Heart left ventricle (tissue), 16 donors: ENCODE measurements at places on chromosomes 5 and 9. TPM values are rescaled to one million over a fixed set of nuclear protein-coding genes. Genes with fewer than 3 reads are reported as not detected.

DNA sequence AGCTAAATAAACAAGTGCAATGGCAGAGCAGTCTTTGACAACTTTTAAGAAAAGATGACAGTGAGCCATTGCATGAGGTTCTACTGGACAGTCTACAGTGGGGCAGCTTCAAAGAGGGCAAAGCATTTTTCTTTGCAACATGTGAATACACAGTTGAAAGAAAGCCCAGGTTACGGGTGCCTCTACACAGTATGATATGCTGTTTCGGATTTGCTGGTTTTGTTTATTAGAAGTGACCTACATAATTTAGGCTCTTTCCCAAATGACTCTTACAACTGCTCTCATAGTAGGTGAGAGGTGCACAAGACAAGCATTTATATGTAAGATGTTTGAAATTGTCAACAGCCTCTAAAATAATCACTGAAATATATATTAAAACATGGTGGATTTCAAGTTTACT is 62.4 kb downstream of the MEF2C start:
- no peak for DNase-seq

Gene JAKMIP2
- total RNA-seq, result 0.05 TPM

DNA sequence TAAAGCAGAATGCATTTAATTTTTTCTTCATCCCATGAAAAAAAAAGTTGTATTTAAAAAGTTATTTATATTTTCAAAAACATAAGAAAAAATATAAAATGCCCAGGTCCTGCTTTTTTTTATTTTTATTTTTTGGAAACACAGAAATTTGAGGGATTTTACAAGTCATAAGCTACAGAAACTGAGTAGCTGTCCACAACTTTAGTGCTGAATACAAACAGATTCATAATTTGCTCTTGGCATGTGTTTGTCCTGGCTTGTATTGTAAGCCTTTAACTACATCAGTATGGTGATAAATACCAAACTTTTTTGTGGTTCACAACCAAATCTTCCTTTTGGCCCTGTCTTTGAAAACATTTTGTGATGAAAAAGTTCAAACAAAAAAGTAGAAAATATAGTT is 7.5 kb upstream of the PLCXD3 start:
- DNase-seq, result no peak

GRCh38 chr5:155728857-155729683 is 597.9 kb upstream of the SGCD start:
- DNase-seq, result peak; percentile 62

DNA sequence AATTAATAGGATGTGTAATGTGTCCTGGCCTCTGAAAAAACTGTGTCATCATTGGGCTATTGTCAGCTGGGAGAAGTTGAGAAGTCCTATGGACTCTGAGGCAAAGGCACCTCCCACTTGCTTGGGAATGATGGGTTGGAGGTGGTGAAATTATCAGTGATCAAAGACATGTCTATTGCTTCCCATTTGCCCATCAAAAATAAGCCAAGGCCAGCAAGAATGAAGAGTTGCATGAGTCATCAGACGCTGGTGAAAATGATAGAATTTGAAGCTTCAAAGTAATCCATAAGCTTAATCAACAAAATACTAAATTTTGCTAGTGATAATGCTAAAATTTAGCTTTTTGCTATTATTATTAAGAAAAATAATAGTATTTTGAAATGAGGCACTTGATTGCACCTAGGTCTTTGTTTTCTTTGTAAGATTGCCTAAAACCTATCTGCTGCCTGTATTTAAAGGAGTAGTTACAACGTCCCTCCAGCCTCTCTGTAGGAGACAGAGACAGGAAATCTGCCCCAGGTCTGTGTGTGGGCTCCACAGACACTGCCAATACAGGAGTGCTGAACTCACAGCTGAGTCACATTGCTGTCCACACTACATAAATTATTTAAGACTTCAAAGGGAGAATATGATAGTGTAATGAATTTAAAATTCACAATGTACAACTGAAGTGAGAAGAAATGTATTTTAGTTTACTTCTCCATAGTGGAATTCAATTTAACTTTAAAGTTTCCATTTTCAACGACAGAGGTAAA is 48.4 kb upstream of the APC start:
- no peak for DNase-seq

DNA sequence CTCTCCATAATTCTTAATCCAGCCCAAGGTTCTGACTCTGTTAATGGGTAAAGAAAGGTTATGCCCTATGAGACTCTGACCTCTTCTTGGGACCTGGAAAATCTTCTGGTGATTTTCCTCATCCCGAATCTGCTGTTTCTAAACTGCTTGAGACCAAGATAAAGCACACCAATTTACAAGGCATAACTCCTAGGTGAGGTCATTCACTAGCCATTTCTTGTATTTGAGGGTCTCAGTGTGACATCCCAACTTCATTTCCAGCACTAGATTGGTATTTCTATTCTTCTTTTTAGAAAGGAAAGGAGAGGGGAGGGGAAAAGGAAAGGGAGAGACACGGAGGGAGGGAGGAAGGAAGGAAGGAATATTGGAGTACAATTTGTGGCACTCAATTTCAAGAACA is 51.6 kb downstream of the SLC1A1 start:
- no peak for DNase-seq

Gene HNRNPH1
- total RNA-seq, result 252 TPM

DNA sequence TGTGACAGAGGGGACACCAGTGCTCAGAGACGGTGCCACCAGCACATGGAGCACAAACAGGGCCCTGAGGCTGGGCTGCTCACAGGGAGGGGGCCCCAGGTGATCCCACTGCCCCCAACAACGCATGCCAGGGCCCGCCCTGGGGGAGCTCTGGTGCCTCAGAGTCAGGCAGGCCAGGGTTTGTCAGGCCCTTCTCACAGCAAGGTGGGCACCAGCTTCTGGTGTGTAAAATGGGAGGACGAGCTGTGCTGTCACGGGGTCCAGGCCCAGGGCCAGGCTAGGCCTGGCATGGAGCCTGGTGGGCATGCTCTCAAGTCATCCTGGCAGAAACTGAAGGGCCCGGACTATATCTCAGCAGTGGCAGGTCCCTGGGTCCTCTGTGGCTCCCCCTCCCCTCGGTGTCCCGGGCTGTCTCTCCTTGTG is 34.5 kb downstream of the PRRT1B start:
- peak; percentile 72 for DNase-seq

DNA sequence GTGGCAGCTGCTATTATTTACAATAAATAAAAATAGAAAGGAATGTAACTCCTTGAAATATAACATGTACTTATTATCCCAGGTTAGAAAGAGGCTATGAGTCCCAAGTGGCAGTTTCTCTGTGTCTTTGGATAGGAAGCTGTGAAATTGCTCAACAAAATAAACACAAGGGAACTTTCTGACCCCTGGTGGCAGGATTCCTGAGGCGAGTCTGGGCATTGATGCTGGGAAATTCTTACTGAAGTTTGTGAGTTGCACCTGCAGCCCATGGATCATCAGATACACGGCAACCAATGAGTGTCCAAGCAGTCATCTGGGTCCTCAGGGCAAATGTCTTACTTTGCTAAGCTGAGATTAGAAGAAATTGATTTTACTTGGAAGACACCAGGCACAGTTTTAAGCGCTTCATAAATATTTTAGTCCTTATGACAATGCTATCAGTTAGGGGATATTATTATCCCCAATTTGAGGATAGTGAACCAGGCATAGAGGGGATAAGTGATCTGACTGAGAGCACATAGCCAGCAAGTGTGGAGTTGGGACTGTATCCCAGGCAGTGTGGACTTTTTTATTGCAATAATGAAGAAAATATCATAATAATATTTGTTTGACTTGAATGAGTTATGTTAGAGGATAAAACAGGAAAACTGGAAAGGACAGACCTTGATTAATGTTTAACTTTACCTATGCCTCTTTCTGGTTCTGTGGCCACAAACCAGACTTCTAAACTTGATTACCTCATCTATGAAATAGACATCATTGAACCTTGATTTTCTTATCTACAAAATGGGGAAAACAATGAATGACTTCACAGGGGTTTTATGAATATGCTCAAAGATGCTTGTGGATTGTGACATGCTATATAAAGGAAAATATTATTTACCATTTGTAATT is 265.5 kb upstream of the ADAMTSL1 start:
- DNase-seq, result no peak

Gene SEMA5A
- total RNA-seq, result 22.8 TPM

- no peak for DNase-seq
These were observed 25.2 kb downstream of the TMEM252 start for GRCh38 chr9:68515326-68516017.

DNA sequence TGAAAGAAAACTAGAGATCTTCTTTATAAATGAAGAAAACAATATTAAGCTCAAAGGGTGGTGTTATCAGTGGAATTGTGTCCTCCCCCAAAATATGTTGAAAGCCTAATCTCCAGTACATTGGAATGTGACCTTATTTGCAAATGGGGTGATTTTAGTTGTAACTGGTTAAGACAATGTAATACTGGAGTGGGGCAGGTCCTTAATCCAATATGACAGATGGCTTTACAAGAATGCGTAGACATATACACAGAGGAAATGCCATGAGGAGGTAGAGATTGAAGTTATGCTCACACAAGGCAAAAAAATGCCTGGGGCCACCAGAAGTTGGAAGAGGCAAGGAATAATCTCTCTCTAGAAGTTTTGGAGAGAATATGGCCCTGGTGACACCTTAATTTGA is 13.7 kb upstream of the TRIM32 start:
- DNase-seq, result no peak

DNA sequence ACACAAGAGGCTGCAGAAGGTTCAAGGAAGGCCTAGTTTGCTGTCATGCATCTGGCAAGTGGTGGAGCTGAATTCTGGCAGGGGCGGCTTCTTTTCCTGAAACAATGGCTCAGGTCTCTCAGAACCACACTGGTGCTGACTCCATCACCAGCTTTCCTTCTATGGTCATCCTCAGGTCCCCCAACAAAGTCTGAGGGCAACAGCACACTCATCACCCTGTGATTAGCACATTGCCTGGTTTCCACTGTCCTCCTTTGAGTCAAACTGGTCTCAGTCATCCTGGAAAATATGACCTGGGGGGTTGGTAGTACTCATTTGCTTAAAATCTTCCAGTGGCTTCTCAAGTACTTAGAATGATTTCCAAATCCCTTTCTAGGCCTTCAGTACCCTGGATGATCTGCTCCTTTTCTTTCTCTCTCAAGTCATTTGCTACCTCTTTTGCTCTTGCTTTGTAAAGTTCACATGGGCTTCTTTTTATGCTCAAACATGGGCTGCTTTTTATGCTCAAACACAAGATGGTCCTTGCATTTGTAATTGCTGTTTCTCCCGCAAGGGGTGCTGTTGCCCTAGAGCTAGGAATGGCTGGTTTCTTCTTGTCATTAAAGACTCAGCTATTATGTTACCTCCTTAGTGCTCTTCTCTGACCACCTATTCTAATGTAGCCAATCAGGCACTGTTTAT is 144.9 kb downstream of the ALDH1A1 start:
- no peak for DNase-seq

DNA sequence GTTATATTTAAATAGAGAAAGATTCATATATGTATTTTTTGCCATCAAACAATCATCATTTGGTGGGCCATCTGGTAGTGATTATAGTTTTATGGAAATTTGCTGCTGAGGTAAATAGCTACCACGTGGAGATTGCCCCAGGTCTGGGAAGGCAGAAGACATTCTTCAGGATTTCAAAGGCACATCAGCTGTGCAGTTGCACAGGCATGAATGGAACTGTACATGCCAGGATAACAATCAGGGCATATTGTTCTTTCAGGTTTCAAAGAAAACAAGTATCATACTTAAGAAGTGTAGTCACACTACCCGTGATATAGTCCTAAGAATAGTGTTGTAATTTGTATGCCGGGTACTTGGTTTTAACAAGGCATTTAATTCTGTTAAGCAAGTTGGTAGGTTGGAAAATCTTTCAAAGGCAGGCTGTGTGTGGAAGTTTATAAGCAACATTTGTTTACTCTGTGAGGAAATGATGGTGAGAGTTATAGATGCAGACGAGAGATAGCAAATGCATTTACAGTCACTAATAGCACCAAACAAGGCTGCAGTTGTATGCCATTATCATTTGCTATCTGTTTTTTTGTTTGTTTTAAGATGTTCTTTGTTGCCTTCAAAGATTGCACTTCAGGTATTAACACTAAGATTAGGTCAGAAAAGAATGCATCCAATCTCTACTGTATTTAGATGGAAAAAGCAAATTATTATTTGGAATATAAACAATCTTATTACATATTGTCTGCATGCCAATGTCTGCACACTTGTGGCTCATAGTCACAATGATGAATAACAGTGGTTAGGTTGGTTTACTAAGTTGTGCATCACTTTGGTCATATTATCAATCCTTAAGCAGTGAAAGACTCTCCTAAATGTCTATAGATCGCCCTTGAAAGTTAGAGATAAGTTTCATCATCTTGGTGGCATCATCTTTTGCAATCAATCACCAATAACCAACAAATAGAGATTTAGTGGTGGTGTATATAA is 55.3 kb downstream of the RPS23 start:
- no peak for DNase-seq

Gene FAT2
- total RNA-seq, result 0.02 TPM

GRCh38 chr9:89807101-89807395 is 202.2 kb downstream of the GADD45G start:
- no peak for DNase-seq

Gene AFAP1L1
- total RNA-seq, result 57.4 TPM

GRCh38 chr5:133694181-133694831 is 82.0 kb upstream of the FSTL4 start:
- no peak for DNase-seq

- DNase-seq, result no peak
These were observed 2.7 kb upstream of the PURA start for GRCh38 chr5:140111011-140111858.

Gene GDNF
- total RNA-seq, result not detected

GRCh38 chr9:116190637-116191396 is 37.2 kb downstream of the PAPPA start:
- no peak for DNase-seq

DNA sequence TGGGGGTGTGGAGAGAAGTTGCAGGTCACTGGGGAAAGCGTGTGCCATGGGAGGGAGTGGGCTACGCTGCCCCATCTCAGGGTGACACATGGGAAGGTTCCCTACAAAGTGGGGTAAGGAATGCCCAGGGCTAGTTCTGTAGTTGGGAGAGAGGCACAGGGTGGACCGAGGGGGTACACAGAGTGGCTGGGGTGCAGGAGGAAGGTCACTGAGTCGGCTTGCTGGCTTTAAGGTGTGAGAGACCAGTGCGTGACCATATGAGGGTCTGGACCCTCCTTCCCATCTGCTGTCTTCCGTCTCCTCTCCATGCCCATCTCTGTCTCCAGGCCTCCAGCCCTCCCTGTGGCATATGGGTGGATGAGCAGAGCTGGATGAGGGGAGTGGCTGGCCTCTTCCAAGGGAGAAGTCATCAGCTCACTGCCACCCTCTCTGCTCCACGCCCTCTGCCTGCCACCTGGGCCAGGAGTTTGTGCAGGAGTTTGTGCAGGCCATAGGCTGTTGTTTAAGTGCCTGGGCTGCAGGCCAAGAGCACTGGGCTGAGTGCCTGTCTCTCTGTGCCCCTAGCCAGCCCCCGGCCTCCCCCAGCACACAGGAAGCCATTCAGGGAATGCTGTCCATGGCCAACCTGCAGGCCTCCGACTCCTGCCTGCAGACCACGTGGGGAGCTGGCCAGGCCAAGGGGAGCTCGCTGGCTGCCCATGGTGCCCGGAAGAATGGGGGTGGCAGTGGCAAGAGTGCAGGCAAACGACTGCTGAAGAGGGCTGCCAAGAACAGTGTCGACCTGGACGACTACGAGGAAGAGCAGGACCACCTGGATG is 96.8 kb downstream of the PHF2 start:
- DNase-seq, result peak; percentile 86
